ENCODE measurements at places on chromosomes 4 and X. TPM values are rescaled to one million over a fixed set of nuclear protein-coding genes. Genes with fewer than 3 reads are reported as not detected.

The TMSB15A gene
- total RNA-seq: 0.88 TPM

The SCRG1 gene
- not detected for total RNA-seq

The USP17L28 gene
- not detected for total RNA-seq

The GPR50 gene
- not detected for total RNA-seq

The CT83 gene
- not detected for total RNA-seq

The VCX3A gene
- total RNA-seq: not detected

The TLR2 gene
- 2.0 TPM for total RNA-seq

The SPOCK3 gene
- total RNA-seq: not detected

The STPG2 gene
- 0.19 TPM for total RNA-seq

The FRAS1 gene
- 4.0 TPM for total RNA-seq

The NDST4 gene
- total RNA-seq: 0.20 TPM

The NMU gene
- 1.9 TPM for total RNA-seq

The STOX2 gene
- 2.5 TPM for total RNA-seq

The MAOA gene
- total RNA-seq: 349 TPM

The OTC gene
- 10.2 TPM for total RNA-seq

The ZNF630 gene
- total RNA-seq: 2.8 TPM

The ADGRA3 gene
- 47.2 TPM for total RNA-seq

The ERCC6L gene
- 1.7 TPM for total RNA-seq

The TBCK gene
- total RNA-seq: 27.4 TPM

The GPR78 gene
- not detected for total RNA-seq

The H2AZ1 gene
- total RNA-seq: 564 TPM

Data from colonic mucosa (tissue), 4 donors.